ENCODE measurements at places on chromosomes 7 and 10.

DNA sequence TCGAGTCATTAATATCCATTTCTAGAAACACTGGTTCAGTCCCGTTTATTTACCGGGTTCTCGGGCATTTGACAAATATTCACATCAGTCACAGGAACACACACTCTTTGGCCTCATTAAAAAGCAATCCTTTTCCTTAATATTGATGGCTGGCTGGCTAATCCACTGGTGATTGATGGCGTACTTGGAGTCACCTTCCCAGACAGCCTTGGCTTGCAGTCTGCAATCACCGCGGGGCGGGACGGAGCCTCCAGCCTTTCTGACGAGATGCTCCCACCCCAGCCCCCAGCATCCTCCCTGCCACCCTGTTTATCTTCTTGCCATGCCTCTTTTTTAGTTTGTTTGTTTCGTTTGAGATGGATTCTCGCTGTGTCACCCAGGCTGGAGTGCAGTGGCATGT is 36.6 kb downstream of the SRRM3 start:
- no peak for DNase-seq

GRCh38 chr10:21161647-21162046 is 264.5 kb upstream of the NEBL start:
- no peak for DNase-seq

DNA sequence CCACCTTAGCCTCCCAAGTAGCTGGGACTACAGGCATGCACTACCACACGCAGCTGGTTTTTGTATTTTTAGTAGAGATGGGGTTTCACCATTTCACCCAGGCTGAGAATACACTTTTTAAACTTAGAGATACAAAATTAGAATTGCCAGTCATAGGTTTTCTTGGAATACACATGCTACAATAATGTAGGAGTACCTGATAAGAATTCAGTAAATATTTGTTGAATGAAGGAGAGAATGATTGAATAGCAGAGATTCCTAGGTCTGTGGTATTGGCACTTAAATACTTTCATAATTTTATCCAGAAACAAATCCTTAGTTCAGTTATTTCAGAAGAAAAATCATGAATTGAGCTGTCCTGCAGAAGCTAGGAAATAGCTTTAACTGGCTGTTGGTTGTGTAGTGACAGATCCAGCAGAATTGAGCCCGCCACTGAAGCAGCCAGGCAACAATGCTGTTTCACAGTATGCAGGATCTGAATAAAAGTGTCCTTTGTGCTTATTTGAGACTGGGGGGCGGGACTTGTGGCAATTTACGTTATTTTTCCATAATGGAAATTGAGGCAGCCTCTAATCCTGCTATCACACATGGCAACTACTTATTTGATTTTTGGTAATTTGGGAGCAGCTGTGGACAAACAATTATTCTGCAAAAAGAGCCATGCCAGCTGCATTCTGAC is 31.5 kb downstream of the NRF1 start:
- no peak for DNase-seq

DNA sequence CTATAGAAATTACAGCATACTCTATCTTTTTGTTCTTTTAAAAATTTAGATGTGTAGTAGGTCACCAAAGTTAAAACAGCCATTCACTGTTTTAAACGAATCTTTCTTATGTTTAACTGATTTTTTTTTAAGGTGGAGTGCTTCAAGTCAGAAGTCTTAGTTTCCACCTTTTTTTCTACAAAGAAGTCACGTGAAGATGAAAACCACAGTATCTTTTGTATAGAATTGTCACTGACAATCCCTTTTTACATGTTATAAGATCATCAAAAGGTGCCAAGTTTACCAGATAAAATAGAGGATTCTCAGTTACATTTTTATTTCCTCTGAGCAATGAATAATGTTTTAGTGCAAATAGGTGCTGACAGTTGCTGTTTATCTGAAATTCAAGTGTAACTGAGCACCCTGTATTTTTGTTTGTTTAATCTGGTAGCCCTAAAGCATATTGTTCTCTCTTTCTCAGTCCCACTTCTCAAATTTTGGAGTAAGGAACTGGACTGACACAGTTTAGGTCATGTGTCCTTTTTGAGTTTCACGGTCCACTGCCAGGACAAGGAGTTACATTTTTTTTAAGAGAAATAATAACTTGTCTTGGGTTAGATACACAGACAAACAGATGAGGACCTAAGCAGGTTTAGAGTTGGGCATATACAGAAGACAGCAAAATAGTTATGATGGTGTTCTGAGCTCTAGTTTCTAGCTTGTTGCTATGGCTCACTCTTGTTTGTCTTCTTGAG is 233.2 kb upstream of the MBL2 start:
- DNase-seq: no peak

- peak; percentile 45 for DNase-seq
These were observed 572.4 kb downstream of the ATRNL1 start for GRCh38 chr10:115665549-115665948.

- no peak for DNase-seq
These were observed 52.5 kb downstream of the ADRA2A start for GRCh38 chr10:111129363-111129762.

DNA sequence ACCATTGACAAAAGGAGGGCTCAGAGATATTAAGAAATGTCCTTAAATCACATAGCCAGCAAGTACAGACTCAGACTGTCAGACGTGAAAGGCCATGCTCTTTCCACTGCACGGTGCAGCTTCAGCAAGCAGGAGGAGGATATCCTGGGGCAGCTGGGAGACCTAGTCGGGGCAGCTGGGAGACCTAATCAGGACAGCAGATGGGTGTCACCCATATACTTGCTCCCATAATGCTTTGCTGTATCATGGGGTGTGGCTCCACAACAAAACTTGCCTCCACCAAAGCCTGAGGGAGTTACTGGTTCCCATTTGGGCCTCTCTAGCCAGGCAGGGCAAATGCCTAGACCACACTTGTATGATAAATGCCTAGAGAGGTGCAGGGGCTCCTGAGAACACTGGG is 55.4 kb downstream of the GRID1 start:
- no peak for DNase-seq

Measured in foreskin fibroblast (primary cell).